ENCODE measurements at places on chromosomes 1 and 21.
A peak's percentile ranks its signal among the peaks of the same experiment; 100 is the strongest.

DNA sequence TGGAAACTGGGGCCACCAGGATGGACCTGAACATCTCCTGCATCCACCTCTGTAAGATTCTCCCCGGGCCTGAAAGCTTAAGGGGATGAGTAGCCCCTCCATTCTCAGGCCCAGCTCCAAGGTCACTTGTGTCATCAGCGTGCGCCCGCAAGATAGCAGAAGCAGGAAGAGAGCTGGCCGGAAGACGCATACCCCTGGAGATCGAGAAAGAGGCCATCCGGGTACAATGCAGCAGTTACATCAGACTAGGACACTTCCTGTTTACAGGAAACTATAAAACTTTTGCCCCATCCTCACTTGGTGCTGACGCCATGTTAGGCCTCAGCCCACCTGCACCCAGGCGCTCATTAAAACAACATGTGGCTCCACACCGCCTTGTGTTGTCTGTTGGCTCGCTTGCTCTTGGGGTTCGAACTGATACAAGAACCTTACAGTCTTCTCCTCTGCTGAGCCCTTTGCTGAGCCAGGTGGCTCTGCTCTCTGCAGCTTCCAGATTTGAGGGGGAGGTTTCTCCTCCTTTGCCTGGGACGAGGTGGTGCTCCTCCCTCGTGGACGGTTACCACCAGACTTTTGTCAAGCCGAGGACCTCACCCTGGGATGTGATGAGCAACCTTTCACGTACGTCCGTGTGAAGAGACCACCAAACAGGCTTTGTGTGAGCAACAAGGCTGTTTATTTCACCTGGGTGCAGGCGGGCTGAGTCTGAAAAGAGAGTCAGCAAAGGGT is 277.5 kb upstream of the C1orf174 start:
- no peak for DNase-seq

DNA sequence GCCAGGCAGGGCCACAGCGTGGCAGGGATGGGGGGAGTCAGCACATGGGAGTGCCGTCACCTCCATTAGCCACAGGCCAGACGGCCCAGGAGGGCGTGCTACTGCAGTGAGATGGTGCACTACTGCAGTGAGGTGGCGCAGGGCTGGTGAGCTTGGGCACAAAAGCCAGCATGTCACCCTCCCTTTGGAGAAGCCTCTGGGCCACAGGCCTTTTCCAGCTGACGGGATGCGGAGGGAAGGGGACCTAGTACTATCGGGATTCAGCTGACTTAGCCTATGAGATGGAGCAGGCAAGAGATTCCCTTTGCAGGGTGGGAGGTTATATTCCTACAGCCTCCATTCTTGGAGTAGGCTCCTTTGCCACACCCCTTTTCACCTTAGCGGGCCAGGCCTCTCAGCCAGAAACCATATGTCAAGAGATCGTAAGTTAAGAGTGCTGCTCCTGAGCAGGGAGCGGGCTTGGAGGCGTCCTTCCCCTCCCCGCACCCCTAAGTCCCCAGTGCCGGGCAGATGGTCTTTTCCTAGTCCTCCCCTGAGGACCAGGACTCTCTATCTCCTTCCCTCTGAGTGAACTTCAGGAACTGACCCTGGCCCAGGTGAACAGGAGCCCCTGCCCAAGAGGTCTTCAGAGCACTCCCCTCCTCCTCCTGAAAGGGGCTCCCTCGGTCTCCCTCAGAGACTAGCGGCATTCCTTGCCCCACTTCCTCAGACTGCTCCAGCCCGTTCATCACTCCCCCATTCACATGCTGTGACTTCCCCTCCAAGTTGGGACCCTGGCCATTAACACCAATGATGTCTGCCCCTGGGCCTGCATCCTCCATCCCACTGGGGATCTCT is 8.2 kb downstream of the NES start:
- DNase-seq = no peak

GRCh38 chr1:207051191-207051943 is at the start of gene YOD1:
Gene YOD1 (minus strand): TSS chr1:207051208. CDS start chr1:207051030, 178 bp downstream.
- DNase-seq = no peak

DNA sequence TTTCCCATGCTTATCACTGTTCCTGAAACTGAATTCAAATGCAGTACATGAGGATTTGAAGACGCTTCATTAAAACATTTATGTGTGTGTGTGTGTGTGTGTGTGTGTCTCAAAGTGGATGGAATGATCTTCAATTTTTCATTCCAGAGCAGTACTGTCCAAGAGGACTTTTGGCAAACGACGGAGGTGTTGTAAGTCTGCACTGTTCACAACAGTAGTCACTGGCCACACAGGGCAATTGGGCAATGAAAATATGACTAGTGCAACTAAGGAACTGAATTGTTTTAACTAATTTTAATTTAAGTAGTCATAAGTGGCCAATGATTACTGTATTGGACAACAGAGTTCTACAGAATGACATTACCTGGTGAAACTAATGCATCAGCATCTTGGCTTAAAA is 5.0 kb downstream of the TAF5L start:
- peak; percentile 12 for DNase-seq

DNA sequence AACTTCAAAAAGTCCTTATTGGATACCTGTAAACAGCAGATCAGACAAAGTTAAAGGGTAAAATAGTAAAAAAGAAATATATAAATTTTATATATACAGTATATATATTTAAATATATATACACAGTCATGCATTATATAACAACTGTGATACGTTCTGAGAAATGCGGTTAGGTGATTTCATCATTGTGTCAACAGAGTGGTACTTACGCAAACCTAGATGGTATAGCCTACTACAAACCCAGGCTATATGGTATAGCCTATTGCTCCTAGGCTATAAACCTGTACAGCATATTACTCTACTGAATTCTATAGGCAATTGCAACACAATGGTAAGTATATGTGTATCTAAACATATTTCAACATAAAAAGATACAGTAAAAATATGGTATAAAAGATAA is 222.7 kb downstream of the NUF2 start:
- DNase-seq = no peak

DNA sequence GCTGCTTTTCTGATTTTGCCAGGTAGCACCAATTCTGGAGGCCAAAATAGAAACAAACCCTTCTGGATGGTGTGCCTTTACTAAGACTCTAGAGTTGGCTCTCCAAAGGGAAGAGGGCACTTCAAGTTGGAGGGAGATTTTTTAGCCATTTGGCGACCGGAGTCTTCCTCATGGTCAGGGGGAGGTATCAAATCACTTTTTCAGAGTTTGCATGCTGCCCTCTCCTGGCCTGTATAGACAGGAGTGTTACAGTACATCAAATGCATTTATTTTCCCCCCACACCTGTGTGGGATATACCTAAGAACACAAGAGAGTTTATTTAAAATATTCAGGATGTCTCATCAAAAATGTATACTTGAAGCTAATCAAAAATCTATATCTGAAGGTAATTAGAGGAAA is 3.2 kb downstream of the GREM2 start:
- peak; percentile 35 for DNase-seq

- no peak for DNase-seq
These were observed 3.8 kb downstream of the PLEKHA6 start for GRCh38 chr1:204355913-204356312.

- DNase-seq = peak; percentile 72
These were observed 156.0 kb downstream of the PDE4B start for GRCh38 chr1:65948609-65949229.

- DNase-seq = peak; percentile 9
These were observed 213.7 kb downstream of the KCNH1 start for GRCh38 chr1:210920258-210920657.

GRCh38 chr1:181430015-181430885 is 53.1 kb upstream of the CACNA1E start:
- DNase-seq = no peak

Data from adipocyte (in vitro differentiated cells).